GM12892 (cell line): ENCODE measurements at places on chromosomes 1 and 21.

GRCh38 chr1:89870998-89871397 is 50.2 kb downstream of the LRRC8D start:
- no peak for DNase-seq

GRCh38 chr1:187001198-187001889 is 172.6 kb downstream of the PLA2G4A start:
- no peak for DNase-seq

DNA sequence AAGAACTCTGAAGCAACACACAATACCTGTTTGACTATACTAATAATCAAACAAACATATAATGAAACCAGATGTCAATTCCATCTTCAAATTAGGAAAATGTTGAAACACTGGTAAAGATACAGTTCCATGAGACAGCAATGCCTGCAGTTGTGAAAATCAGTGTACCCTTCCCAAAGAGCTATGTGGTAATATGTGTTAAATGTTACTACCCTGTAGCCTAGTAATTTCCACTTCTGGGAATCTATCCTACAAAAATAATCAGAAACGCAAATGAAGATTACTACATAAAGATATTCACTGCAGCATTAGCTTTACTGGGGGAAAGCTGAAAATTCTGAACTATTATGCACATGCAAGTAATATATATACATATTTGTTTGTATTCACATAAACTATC is 16.9 kb downstream of the GLIS1 start:
- DNase-seq = no peak

GRCh38 chr1:19484798-19485361 is 459 bp downstream of the CAPZB start:
- no peak for DNase-seq

- no peak for DNase-seq
These were observed 14.4 kb downstream of the PRR9 start for GRCh38 chr1:153231785-153232184.
